ENCODE measurements at places on chromosomes 1 and 21.

GRCh38 chr21:27703791-27704190, 736.9 kb upstream of the ADAMTS5 start:
- DNase-seq, result no peak

DNA sequence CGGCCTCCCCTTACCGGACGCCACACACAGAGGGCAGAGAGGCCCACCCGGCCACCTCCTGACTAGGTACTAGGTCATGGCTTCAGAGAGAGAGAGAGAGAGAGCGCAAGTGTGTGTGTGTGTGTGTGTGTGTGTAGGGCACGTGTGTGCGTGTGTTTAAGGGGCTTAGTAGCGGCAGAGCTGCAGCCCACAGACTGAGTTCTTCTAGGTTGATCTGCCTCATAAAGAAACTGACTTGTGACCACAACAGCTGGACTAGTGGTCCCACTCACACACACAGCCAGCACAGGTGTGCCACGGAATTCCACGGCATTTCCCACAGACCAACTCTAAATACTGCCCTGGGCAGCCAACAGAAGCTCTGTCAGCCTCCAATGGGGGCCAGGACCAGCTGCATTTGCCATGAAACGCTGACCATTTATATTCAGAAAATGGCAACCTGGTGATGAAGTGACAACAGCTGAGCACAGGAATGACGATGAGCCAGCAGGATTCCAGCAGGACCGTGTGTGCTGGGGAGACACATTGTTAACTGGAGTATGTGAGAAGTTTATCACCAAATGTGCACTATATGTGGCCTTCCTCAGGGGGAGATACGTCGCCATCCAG, 38.8 kb upstream of the GPR153 start:
- DNase-seq, result no peak

DNA sequence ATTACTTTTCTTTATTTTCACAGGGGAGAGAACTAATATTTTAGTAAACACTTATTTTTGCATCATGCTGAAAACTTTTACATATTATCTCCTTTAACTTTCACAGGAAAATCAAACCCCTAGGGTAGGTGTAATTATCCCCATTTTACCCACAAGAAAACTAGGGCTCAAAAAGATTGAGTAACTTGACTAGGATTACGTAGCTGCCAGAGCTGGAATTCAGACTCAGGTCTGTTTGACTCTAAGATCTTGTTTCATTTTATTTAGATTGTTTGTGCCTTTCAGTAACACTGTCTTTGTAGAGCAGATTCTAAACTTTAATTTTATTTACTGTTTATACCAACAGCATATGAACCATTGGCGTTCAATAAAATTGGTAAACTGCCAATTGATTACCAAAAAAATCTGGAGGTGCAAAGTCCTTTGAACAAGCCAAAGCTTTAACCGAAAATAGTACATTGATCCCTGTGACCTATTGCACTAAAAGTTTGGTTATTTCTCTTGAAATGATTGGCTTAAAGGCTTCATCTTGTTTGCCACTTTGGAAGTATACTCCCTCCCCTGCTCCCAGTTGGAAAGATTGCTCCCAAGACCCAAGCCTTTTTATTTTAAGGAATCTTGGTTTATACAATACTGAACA, 71.0 kb upstream of the WDR26 start:
- DNase-seq, result no peak

DNA sequence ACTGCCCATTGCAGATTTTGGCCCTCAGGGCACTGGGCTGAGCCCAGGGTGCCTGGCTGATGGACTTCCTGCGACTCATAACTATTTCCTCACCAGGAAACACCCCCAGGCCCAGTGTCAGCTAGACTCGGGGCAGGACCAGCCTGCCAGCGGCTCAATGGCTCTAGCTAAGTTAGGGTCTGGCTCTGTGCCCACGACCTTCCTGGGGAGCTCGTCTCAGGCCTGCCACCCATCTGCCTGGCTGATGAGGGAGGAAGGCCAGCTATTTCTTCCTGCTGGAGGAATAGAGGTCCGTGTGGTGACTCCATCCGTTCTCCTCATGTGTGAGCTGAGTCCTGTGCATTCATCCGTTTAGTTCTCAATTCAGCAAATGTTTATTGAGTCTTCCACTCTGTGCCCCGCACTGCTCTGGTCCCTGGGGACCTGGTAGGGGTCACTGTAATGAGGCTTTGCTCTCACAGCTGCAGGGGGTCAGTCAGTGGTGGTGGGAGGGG, 44.5 kb downstream of the KIRREL1 start:
- no peak for DNase-seq

DNA sequence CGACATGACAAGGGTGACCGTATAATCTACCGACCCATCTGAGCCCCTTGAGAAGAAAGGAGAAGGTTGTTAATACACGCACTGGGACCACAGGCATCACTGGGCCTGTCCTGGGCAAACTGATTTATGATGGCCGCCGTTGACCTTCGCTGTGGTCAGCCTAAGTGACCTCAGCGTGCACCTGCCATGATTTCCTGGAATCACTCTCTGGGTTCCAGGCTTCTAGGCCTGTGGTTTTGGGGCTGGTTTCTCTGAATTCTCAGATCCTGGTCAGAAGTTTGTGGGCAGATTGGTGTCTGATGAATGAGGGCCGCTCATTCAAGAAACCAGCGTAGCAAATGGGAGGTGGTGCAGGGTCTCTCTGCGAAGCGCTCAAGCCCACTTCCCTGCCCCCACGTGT, 64.0 kb downstream of the SIK1 start:
- peak; percentile 41 for DNase-seq

- DNase-seq, result no peak
Measured at GRCh38 chr1:107570768-107571167, 394.2 kb downstream of the VAV3 start.

DNA sequence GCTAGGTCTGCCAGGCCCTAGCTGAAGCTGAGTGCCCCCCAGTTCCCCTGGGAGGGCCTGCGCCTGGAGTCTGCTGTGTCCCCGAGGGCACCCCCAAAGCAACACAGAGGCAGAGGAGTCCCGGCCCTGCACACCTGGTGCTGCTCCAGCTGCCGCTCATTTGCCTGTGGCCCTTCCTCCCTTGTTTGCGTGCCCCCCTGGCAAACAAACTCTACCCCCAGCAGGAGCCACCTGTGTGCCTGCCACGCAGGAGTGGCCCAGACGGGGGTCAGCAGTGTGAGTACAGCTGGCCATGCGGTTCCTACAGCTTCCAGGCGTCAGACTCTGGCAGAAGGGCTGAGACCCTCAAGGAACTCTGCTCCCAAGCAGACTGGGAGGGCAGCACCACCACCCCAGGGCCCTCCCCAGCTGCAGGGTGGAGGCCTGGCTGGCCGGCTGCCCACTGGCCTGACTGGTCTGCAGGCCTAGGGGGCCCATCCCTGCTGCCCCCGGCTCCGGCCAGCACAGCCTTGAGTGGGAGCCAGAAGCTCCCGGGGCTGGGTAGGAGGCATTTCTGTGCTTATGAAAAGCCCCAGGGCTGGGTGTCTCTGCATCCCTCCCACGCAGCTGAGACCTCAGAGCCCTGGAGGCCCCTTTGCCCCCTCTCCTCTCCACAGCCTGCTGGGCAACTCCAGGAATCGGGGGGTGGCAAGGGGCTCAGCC, 563 bp upstream of the TAS1R3 start:
- no peak for DNase-seq

All from CD4-positive, alpha-beta T cell treated with Interferon gamma for 1 hour (primary cell).